Activated naive CD8-positive, alpha-beta T cell treated with anti-CD3 and anti-CD28 coated beads, Interleukin-2, amount 10 ng/mL, durations not matched to agents 7 days and 5 days (primary cell): ENCODE measurements at places on chromosomes 11 and 22. TPM values are rescaled to one million over a fixed set of nuclear protein-coding genes. Genes with fewer than 3 reads are reported as not detected.

DNA sequence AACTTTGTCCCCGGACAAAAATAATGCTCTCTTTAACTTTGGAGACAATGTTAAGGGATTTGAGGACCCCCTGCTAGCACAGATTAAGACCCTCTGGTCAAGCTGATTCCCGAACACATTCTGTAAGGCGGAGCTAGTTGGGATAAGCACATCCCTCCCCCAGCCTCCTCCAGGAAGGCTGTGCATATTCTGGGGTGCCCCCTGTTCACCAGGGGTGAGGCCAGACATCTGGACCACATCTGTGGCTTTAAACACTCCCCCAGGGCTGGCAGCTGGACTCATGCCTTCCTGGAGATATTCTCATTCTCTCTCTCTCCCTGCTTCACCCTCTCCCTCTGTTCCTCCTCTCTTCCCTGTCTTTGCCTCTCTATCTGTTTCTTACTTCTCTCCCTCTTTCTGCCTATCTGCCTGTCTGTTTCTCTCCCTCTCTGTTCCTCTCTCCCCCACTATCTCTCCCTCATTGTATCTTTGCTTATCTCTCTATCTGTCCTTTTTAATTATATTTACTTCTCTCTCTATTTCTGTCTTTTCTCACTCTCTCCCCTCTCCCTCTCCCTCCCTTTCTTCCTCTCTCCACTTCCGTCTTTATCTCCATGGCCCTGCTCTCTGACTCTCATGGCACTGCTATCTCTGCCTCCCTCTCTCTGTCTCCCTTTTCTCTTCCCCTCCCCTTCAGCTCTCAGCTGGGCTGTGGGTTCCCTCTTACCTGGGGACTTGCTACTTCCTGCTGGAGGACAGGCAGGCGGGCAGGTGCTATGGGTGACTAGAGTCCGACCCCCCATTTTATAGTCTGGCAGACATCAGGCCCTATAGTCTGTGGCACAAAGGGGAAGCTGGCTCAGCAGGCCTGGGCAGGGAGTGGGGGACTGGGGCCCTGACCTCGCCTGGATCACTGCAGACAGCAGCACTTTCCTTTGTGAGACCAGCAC is at the start of gene CRYBB1:
Gene CRYBB1, minus strand, starts transcription at position 757 of the 929 bp plus-strand sequence. CDS start 1,708 bp downstream, outside the sequence.
- no peak within 1 kb of the TSS for H3K4me3 ChIP-seq
- peaks cover 9% of the 10 kb centered on the region for H3K27me3 ChIP-seq
- H3K36me3 ChIP-seq, result no peaks in the 10 kb centered on the region

DNA sequence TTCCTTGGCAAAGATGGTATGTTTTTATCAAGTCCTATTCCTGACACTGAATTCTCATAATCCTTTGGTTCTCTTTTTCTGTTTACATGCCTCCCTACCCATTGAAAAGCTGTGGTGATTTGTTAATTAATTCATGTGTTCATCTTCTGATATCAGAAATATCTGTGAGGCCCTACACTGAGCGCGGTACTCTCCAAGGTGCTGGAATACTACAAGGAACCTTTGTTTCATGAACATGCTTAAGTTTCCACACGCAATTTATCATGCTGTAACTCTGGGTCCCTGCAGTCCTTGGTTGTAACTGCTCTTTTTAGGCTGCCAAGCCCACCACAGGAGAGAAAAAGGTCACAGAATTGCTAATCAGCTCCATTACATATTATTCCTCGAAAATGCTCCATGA is 331.8 kb downstream of the FAT3 start:
- H3K27me3 ChIP-seq, result no peaks in the 10 kb centered on the region
- H3K36me3 ChIP-seq, result no peaks in the 10 kb centered on the region
- H3K4me1 ChIP-seq, result no peaks in the 10 kb centered on the region
- H3K27ac ChIP-seq, result no peak overlapping the region
- no peak for DNase-seq
- no peak overlapping the region for H3K4me3 ChIP-seq

DNA sequence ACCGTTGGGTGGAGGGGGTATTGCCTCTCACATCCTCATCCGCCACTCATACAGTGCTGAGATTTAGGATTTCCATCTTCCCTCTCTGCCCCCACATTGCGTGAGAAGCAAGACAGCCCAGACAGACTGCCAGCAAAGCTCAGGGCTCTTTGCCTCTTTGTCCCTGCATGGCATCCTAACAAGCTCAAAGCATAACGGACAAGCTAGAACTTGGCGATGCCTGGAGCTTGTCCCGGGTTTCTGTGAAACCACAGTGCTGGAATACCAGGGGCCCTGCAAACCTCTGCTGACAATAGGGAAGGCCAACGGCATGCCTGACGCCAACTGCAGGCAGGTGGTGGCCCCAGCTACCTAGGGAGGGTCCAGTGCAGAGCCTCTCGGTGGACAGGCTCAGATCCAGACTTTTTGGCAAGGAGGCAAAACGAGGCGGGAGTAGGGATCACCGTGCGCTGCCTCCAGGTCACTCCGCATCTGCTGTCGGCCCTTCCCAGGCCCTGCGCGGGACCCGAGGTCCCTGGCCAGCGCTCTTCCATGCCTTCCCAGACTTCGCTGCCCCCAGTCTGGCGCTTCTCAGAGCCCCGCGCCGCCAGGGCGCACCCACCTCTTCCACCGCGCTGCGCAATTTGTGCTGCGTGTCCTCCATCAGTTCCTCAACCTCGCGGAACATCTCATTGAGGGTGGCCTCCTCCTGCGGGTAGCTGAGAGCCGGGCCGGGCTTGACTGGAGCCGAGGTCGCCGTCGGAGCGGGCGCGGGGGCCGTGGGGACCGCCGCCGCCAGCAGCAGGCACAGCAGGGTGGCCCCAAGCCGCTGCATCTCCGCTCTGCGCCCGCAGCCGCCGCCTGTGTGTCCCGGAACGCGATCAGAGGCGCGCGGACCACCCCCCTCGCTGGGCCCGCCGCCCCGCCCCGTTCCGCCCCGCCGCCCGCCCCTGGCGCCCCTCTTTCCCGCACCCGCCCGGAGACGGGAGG is at the start of gene DKK3:
Gene DKK3, minus strand, starts transcription at position 858 of the 969 bp plus-strand sequence. Its CDS starts 44 bp downstream, at position 814.
- no peaks in the 10 kb centered on the region for H3K36me3 ChIP-seq
- H3K4me1 ChIP-seq, result peaks cover 8% of the 10 kb centered on the region
- H3K27ac ChIP-seq, result no peak within 1 kb of the TSS
- no peak for DNase-seq

- peaks cover 34% of the 10 kb centered on the region for H3K36me3 ChIP-seq
- DNase-seq, result no peak
- H3K27me3 ChIP-seq, result peaks cover 5% of the 10 kb centered on the region
- H3K4me3 ChIP-seq, result no peak overlapping the region
- peaks cover 30% of the 10 kb centered on the region for H3K4me1 ChIP-seq
- H3K27ac ChIP-seq, result no peak overlapping the region
Observed at GRCh38 chr11:123378096-123378495, 52.0 kb upstream of the GRAMD1B start.

DNA sequence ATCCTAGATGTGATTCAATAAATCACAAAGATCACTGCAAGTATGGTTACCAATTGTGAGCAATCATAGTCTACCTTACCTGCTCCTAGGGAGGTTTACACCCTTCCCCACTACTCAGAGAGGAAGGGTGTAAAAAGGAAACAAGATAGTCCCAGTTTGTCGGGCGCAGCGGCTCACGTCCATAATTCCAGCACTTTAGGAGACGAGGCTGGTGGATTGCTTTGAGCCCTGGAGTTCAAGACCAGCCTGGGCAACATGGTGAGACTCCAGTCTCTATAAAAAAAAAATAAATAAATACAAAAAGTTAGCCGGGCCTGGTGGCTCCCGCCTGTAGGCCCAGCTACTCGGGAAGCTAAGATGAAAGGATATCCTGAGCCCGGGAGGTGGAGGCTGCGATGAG is 962 bp upstream of the AMBRA1 start:
- H3K4me1 ChIP-seq, result peaks cover 21% of the 10 kb centered on the region
- no peak overlapping the region for H3K4me3 ChIP-seq
- peak overlapping the region; percentile 91 for H3K27ac ChIP-seq
- H3K27me3 ChIP-seq, result no peaks in the 10 kb centered on the region
- no peak for DNase-seq

- no peaks in the 10 kb centered on the region for H3K27me3 ChIP-seq
- H3K4me1 ChIP-seq, result peaks cover 5% of the 10 kb centered on the region
- no peak overlapping the region for H3K4me3 ChIP-seq
- H3K36me3 ChIP-seq, result no peaks in the 10 kb centered on the region
Observed at GRCh38 chr11:10021563-10021962, 272.5 kb downstream of the SBF2 start.

DNA sequence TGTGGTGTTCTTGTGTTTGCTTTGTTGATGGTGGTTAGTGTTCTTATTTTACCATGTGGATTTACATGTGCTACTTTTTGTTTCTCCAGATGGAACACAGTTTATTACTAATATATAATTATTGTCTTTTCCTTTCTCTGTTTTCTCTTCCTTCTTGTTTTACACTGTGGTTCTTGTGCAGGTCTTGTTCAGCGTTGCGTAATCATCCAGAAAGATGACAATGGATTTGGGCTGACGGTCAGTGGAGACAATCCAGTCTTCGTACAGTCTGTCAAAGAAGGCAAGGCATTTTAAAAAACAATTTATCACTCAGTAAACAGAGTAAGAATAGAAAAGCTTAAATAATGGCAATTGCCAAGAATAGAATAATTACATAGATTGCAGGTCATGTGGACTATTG is 84.4 kb downstream of the ARHGEF12 start:
- peaks cover 2% of the 10 kb centered on the region for H3K4me1 ChIP-seq
- peaks cover 3% of the 10 kb centered on the region for H3K36me3 ChIP-seq
- H3K27me3 ChIP-seq, result peaks cover 3% of the 10 kb centered on the region
- no peak overlapping the region for H3K27ac ChIP-seq
- H3K4me3 ChIP-seq, result no peak overlapping the region

DNA sequence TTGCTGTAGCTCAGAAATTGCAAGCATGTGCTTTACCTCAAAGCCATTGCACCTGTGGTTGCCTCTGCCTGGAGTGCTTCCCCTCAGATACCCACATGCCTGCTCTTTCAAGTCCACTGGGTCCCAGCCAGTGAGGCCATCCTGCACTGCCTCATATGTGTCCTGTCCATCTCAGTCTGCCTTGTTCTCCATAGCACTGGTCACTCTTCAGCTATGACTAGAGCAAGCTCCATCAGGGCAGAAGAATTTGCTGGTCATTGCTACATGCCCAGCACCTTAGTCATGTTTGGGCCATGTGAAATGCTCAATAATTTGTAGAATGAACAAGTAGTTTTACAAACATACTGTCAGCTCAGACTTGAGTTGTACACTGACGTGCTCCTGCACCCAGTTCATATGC is 64.4 kb upstream of the HORMAD2 start:
- peaks cover 6% of the 10 kb centered on the region for H3K4me1 ChIP-seq

DNA sequence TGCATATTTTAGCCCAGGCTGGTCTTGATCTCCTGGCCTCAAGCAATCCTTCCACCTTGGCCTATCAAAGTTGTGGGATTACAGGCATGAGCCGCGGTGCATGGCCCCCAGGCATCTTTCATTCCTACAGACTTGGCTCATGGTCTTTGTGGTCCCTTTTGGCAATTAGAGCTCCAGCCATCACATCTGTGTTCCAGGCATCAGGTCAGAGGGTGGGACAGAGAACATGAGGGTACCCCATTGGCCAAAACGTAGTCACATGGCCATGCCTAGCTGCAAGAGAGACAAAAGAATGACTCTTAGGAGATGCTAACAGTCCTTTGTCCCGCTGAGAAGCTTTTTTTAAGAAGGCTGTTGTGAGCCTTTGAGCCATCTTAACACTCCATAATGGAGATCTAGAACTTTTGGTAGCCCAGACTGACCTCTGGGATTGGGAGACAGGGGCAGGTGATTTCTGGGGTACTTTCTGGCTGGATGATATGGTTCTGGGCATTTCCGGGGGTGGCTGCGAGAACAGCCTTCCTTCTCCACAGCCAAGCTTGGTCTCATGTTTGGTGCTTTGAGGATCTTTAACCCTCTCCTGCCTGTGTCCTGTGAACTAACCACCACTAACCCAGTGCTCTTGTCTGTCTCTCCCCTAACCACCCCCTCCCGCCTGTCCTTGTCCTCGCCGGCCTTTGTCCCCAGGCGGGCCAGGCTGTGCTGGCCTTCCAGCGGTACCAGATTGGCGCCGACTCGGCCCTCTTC is 18.4 kb upstream of the TAB1 start:
- no peak overlapping the region for H3K27ac ChIP-seq
- DNase-seq, result no peak
- H3K4me1 ChIP-seq, result no peaks in the 10 kb centered on the region
- H3K36me3 ChIP-seq, result no peaks in the 10 kb centered on the region

GRCh38 chr11:30454111-30454510 is 131.2 kb downstream of the ARL14EP start:
- DNase-seq, result no peak
- H3K27me3 ChIP-seq, result peaks cover 5% of the 10 kb centered on the region
- no peaks in the 10 kb centered on the region for H3K36me3 ChIP-seq
- H3K4me1 ChIP-seq, result no peaks in the 10 kb centered on the region

DNA sequence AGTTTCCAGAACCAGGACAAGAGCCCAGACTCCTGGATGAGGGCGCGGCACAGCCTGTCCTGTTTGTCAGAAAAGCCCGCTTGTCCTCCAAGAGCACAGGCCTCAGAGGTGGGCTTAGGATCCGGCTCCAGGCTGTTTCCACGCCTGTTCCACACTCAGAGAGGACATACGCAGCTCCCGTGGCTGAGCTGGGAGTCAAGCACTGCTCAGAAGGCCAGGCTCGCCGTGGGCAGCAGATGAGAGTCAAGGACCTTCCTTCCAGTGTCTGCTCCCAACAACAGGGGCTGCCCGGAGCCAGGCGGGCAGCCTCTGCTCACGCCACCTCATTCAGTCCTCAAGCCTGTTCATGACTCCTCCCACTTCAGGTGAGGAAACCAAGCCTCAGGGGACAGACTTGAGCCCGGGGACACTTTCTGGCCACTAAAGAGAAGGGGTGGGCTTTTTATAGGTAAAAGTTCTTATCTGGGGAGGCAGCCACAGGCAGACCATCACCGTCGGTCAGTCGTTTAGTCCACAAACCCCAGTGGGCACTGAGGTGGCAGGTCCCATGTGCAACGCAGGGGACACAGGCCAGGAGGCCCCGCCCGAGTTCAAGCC is 3.8 kb downstream of the CYB5R3 start:
- H3K27me3 ChIP-seq, result no peaks in the 10 kb centered on the region
- no peak overlapping the region for H3K27ac ChIP-seq
- H3K4me1 ChIP-seq, result peaks cover 15% of the 10 kb centered on the region
- no peak for DNase-seq
- H3K36me3 ChIP-seq, result peaks cover 2% of the 10 kb centered on the region

DNA sequence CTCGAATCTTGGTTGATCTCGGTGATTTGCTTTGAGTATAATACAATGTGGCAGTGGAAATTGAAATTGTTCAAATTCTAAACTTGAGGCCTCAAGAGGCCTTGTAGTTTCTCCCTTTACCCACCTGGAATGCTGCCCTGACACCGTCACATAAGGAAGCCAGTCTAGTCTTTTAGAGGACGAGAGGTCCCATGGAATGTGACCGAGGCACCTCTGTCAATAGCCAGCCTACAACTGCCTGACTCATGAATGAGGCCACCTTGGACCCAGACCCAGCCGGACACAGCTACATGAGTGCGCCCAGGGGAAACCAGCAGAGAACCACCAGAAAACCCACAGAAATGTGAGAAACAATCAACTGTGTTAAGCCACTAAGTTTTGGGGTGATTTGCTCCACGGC is 52.5 kb downstream of the RPL27A start:
- H3K4me1 ChIP-seq, result peaks cover 4% of the 10 kb centered on the region
- H3K27me3 ChIP-seq, result no peaks in the 10 kb centered on the region
- H3K27ac ChIP-seq, result no peak overlapping the region

The CBLIF gene
- not detected for total RNA-seq

The SMC1B gene
- total RNA-seq, result 2.4 TPM
